ENCODE measurements at places on chromosomes 1 and 21.

GRCh38 chr1:221925947-221926346 lies 184.1 kb upstream of the DUSP10 start:
- H3K4me3 ChIP-seq = no peak overlapping the region
- peaks cover 7% of the 10 kb centered on the region for H3K36me3 ChIP-seq

DNA sequence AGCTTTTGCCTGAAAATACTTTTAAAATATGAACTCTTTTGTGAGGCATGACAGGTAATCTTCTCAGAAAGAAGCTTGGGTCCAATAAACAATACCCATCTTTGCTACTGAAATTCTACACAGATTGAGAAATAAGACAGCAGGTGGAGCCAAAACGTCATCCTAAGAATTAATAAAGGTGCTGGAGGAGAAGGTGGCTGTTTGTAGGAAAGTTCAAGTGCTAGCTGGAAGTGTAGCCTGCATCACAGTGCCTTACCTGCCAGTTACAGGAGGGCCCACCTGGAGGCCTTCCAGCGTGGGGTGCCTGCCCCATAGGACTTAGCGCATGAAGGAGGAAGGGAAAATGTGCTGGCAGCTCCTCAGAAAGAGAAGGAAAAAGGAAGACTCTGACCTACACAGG lies 93.7 kb downstream of the TTC3 start:
- H3K27ac ChIP-seq = no peak overlapping the region
- DNase-seq = no peak
- no peak overlapping the region for H3K4me3 ChIP-seq

DNA sequence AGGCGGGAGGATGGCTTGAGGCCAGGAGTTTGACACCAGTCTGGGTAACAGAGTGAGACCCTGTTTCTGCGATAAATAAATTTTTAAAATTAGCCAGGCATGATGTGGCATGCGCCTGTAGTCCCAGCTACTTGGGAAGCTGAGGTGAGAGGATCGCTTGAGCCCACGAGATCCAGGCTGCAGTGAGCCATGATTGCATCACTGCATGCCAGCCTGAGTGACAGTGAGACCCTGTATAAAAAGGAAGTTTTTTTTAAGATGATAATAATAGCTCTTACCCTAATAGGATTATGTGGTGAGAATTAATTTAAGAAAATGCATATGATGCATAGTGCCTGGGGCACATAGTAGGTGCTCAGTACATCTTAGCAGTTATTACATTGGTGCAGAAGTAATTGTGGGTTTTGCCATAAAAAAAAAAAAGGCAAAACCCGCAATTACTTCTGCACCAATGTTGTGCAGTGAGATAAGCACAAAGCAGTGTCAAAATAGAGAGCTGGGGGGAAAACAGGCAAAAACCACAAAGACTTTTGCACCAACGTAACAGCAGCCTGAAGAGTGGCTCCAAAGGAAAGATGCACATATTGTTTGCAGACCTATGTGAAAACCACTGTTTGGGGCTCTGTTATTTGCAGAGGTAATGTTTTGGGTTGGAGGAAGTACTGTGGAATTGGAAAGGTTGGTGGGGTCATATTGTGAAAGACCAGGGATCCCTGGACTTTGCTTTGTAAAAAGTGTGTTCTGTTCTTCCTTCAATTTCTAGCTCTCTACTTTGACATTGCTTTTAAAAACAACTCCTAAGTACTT lies 72.4 kb downstream of the PLXNA2 start:
- no peak for DNase-seq
- H3K36me3 ChIP-seq = no peaks in the 10 kb centered on the region
- H3K4me3 ChIP-seq = no peak overlapping the region
- H3K27me3 ChIP-seq = peaks cover 9% of the 10 kb centered on the region
- H3K4me1 ChIP-seq = no peaks in the 10 kb centered on the region
- no peak overlapping the region for H3K27ac ChIP-seq

- peaks cover 4% of the 10 kb centered on the region for H3K4me1 ChIP-seq
- peaks cover 52% of the 10 kb centered on the region for H3K27me3 ChIP-seq
- no peak overlapping the region for H3K4me3 ChIP-seq
- peak overlapping the region; percentile 33 for H3K27ac ChIP-seq
These were observed 46.1 kb upstream of the CD34 start for GRCh38 chr1:207956986-207957385.

GRCh38 chr1:145956781-145957442 lies 905 bp downstream of the LIX1L start:
- H3K4me1 ChIP-seq = peaks cover 74% of the 10 kb centered on the region
- H3K27me3 ChIP-seq = no peaks in the 10 kb centered on the region
- peak overlapping the region; percentile 88 for H3K27ac ChIP-seq

DNA sequence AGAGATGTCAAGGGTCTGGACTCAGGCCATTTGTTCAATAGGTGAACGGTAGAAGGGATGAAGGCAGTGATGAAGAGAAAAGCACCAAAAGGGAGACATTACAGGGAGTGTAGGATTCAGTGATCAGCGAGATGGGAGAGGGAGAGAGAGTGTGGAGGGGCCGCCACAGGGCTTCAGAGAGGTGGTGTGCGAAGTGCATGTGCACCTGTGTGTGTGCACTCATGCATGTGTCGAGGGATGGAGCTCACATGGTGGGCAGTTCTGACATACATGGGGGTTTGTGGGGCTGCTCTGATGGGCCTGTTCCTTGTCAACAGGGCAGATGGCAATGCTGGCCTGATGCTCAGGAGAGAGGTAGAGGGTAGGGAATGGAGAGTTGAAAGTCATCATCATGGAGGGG lies 11.4 kb upstream of the KCNA2 start:
- no peak overlapping the region for H3K27ac ChIP-seq
- peaks cover 42% of the 10 kb centered on the region for H3K4me1 ChIP-seq
- DNase-seq = no peak
- H3K27me3 ChIP-seq = peaks cover 13% of the 10 kb centered on the region
- no peaks in the 10 kb centered on the region for H3K36me3 ChIP-seq
- H3K4me3 ChIP-seq = no peak overlapping the region

DNA sequence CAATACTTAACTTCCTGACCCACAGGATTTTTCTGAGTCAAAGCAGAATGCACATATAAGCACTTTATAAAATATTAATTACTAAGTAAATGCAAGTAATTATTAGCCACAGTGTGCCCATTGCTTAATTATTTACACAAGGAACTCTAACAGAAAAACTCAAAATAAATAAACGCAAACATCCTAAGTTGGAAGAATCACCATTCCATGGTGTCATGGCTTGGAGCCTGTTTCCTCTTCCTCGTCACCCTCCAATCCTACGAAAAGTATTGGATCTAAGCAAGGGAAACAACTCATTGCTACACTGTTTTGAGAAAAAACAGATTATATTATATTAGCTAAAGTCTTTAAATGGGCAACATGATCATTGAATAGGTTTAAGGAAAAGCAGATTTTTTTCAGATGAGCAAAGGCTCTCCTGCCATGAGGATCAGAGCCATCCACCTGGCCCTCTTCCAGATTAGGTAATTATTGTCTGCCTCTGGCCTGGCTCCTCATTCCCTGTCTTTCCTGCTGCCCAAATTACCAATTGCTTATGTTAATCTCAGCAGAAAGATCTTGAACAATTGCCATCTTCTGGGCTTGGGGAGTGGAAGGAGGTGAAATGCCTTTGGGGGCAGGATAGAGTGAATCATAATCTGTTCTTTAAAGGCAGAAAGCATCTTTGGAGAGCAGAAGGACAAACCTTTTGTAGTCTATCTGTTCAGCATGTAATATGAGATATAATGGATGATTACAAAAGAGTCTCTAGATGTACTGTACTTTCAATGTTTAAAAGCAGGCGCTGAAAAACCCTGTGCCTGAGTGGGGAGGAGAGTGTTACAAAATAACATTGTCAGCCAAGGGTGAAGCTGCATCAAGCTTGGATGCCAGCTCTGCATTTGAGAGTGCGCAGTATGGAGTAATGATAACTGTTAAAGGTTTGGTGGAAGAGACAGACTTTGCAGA lies 121.2 kb downstream of the DUSP10 start:
- no peaks in the 10 kb centered on the region for H3K36me3 ChIP-seq
- H3K27ac ChIP-seq = no peak overlapping the region
- DNase-seq = no peak
- H3K4me3 ChIP-seq = no peak overlapping the region
- H3K27me3 ChIP-seq = no peaks in the 10 kb centered on the region

GRCh38 chr1:159248311-159248710 lies 43.6 kb downstream of the ACKR1 start:
- H3K27me3 ChIP-seq = peaks cover 42% of the 10 kb centered on the region
- peaks cover 19% of the 10 kb centered on the region for H3K36me3 ChIP-seq
- no peak overlapping the region for H3K4me3 ChIP-seq
- DNase-seq = no peak

GRCh38 chr1:3543076-3544039 lies 68.0 kb downstream of the MEGF6 start:
- no peak overlapping the region for H3K4me3 ChIP-seq
- no peak overlapping the region for H3K27ac ChIP-seq
- H3K4me1 ChIP-seq = no peaks in the 10 kb centered on the region
- H3K27me3 ChIP-seq = no peaks in the 10 kb centered on the region

GRCh38 chr1:186183970-186184628 lies 191.0 kb downstream of the TPR start:
- H3K27ac ChIP-seq = no peak overlapping the region
- peaks cover 4% of the 10 kb centered on the region for H3K27me3 ChIP-seq
- H3K36me3 ChIP-seq = no peaks in the 10 kb centered on the region
- DNase-seq = no peak

- H3K4me1 ChIP-seq = peaks cover 41% of the 10 kb centered on the region
- peaks cover 57% of the 10 kb centered on the region for H3K27me3 ChIP-seq
- H3K27ac ChIP-seq = no peak overlapping the region
- peak overlapping the region; percentile 76 for H3K4me3 ChIP-seq
- DNase-seq = no peak
These were observed 29.8 kb upstream of the NFIA start for GRCh38 chr1:61052395-61053225.

GRCh38 chr1:90475631-90476030 lies 241.5 kb downstream of the BARHL2 start:
- H3K36me3 ChIP-seq = no peaks in the 10 kb centered on the region
- no peaks in the 10 kb centered on the region for H3K27me3 ChIP-seq
- no peak overlapping the region for H3K4me3 ChIP-seq
- DNase-seq = no peak

- no peak overlapping the region for H3K4me3 ChIP-seq
- no peaks in the 10 kb centered on the region for H3K4me1 ChIP-seq
- H3K27me3 ChIP-seq = peaks cover 14% of the 10 kb centered on the region
- H3K27ac ChIP-seq = no peak overlapping the region
These were observed 52.9 kb upstream of the DIPK1A start for GRCh38 chr1:93014168-93014567.

DNA sequence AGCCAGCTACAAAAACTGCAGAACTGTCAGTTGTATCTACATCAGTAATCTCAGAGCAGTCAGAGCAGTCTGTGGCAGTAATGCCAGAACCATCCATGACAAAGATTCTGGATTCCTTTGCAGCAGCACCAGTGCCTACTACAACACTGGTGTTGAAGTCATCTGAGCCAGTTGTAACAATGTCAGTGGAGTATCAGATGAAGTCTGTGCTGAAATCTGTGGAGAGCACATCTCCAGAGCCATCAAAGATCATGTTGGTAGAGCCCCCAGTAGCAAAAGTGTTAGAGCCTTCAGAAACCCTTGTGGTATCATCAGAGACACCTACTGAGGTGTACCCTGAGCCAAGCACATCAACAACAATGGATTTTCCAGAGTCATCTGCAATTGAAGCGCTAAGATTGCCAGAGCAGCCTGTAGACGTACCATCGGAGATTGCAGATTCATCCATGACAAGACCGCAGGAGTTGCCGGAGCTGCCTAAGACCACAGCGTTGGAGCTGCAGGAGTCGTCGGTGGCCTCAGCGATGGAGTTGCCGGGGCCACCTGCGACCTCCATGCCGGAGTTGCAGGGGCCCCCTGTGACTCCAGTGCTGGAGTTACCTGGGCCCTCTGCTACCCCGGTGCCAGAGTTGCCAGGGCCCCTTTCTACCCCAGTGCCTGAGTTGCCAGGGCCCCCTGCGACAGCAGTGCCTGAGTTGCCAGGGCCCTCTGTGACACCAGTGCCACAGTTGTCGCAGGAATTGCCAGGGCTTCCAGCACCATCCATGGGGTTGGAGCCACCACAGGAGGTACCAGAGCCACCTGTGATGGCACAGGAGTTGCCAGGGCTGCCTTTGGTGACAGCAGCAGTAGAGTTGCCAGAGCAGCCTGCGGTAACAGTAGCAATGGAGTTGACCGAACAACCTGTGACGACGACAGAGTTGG lies 7.3 kb downstream of the SON start:
- no peak for DNase-seq
- no peaks in the 10 kb centered on the region for H3K27me3 ChIP-seq
- H3K4me3 ChIP-seq = no peak overlapping the region
- peaks cover 24% of the 10 kb centered on the region for H3K36me3 ChIP-seq
- H3K27ac ChIP-seq = peak overlapping the region; percentile 67
- peaks cover 37% of the 10 kb centered on the region for H3K4me1 ChIP-seq

GRCh38 chr1:224615861-224616755 lies at the start of gene CNIH3:
CNIH3 (plus strand) TSS chr1:224616317; CDS start chr1:224617175, 858 bp downstream.
- H3K4me3 ChIP-seq = peak within 1 kb of the TSS; percentile 6
- H3K27me3 ChIP-seq = peaks cover 47% of the 10 kb centered on the region
- H3K36me3 ChIP-seq = no peaks in the 10 kb centered on the region
- no peak for DNase-seq

- no peaks in the 10 kb centered on the region for H3K36me3 ChIP-seq
- no peak overlapping the region for H3K4me3 ChIP-seq
- no peaks in the 10 kb centered on the region for H3K4me1 ChIP-seq
- DNase-seq = no peak
- H3K27ac ChIP-seq = no peak overlapping the region
- no peaks in the 10 kb centered on the region for H3K27me3 ChIP-seq
These were observed 1180.7 kb upstream of the B3GALT2 start for GRCh38 chr1:194367121-194367520.

GRCh38 chr1:171858696-171859095 lies 17.4 kb downstream of the DNM3 start:
- H3K27ac ChIP-seq = no peak overlapping the region
- H3K36me3 ChIP-seq = peaks cover 17% of the 10 kb centered on the region
- DNase-seq = no peak
- H3K4me1 ChIP-seq = no peaks in the 10 kb centered on the region

- H3K36me3 ChIP-seq = no peaks in the 10 kb centered on the region
- H3K27ac ChIP-seq = no peak overlapping the region
- H3K4me1 ChIP-seq = no peaks in the 10 kb centered on the region
- H3K27me3 ChIP-seq = peaks cover 11% of the 10 kb centered on the region
These were observed 244.9 kb downstream of the ZNF648 start for GRCh38 chr1:181816608-181817007.

- no peak for DNase-seq
- no peak overlapping the region for H3K4me3 ChIP-seq
- H3K36me3 ChIP-seq = peaks cover 12% of the 10 kb centered on the region
These were observed 3.4 kb downstream of the HMGN1 start for GRCh38 chr21:39345440-39345839.

Measured in naive B cell (primary cell).